ENCODE measurements at places on chromosomes 2 and 18.

DNA sequence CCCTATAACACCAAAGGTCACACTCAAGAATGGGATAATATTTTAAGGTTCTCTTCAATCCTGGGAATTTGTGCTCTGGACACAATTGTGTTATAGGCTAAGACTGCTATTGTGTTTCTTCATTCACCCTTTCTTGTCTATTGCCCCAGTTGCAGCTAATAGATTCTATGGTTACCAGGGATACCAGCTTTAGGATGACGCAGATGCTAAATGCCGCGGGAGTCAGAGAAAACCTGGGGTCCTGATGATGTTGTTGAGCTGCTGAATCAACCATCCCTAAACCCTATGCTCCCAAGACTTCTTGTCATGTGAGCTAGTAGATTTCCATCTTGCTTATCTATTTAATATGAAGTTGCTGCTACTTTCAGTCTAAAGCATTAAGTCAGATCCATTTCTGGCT lies 5.4 kb downstream of the CRYGD start:
- no peak for DNase-seq

- no peak for DNase-seq
Observed at GRCh38 chr2:112077814-112078213, 22.7 kb downstream of the TMEM87B start.

- DNase-seq: no peak
Observed at GRCh38 chr2:127700527-127701192, 637 bp upstream of the SFT2D3 start.

DNA sequence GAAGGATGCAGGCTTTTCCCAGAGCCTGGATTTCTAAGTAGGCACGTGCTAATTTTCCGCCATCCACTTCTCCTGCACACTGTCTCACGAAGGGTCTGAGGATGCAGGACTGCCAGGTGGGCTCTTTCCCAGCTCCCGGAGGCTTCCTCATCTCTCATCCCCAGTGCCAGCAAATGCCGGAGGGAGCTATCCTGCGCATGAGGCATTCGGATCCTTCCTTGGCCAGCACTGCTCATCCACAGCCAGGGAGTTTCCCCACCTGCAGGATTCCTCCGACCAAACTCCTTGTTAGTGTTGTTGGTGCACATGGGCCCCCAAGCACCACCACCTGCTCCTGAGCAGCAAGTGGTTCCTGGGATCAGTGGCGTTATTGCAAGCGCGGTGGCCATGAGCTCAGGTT lies 5.0 kb downstream of the CNDP1 start:
- no peak for DNase-seq

DNA sequence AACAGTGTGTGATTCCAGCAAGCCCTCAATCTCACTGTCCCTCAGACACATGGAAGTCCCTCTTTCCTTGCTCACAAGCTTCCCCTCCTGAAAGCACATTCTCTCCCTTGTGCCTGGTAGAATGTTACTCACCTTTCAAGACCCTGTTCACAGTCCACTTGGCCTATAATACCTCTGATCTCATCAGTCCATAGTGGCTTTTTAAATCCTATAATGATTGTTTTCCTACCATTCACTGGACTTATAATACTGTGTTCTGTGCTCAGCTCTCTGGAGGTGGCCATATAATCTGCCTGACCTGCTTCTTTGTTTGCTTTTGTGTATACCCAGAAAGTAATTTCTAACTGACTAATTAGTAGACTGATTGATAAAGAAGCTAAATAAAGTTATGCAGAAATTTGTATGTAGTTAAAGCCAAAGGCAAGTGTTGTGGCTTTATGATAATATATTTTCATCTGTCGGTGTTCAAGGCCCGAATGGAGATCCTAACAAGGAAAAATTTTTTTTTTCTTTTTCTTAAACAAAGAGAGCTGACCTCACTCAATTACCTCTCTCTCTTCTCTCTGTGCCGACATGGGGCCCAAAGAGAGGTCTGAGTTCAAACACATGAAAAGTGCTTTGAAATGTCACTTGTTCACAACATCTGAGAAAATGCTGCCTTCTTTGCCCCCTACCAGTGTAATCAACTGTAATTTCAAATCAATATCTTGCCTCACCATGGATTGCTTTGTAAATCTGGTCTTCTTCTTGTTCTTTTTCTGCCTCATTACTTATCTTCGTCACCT lies 1033.0 kb upstream of the PIK3C3 start:
- DNase-seq: no peak

DNA sequence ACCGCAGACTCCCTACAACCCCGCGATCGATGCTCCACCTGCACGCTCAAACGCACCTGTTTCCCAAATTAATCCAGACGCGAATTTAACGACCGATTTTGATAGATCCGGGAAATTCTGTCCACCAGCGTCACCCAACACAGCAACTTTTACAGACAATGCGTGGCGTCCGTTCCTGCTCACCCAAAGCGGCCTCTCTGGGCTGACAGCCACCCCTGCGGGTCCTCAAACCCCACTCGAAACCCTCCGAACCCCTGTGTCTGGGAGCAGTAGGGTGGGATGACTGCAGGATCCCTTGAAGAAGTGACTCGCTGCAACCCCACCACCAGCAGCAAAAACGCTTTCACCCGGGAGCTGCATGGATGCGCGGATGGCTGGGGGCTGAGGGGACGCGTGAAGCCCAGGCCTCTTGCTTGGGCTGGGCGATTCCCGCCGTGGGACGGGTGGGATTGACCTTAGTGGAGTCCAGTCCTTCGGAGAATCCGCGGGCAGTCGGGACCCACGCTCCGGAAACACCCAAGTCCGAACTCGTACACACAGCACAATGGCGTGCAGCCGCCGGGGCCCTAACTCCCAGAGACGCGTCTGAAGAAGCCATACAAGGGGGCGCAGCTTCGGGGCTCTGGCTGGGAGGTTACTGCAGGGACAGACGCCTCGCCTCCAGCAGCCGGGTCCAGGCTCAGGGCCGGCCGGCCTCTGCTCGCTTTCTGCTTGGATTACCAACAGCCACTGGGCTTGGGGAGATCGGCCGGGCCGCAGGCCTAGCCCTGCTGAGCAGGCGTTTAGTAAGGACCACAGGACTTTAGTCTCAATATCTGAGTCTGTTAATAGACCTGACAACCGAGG lies 31.1 kb upstream of the ATP6V1B1 start:
- DNase-seq: no peak

- DNase-seq: no peak
Observed at GRCh38 chr2:58291726-58292438, 50.8 kb upstream of the FANCL start.

- DNase-seq: peak; percentile 8
Observed at GRCh38 chr2:16665748-16666448, at the start of gene CYRIA. Gene CYRIA (minus strand): TSS chr2:16665834. CDS start chr2:16588119, 77,715 bp downstream.

GRCh38 chr2:134167015-134167414 lies 86.9 kb upstream of the MGAT5 start:
- DNase-seq: no peak

DNA sequence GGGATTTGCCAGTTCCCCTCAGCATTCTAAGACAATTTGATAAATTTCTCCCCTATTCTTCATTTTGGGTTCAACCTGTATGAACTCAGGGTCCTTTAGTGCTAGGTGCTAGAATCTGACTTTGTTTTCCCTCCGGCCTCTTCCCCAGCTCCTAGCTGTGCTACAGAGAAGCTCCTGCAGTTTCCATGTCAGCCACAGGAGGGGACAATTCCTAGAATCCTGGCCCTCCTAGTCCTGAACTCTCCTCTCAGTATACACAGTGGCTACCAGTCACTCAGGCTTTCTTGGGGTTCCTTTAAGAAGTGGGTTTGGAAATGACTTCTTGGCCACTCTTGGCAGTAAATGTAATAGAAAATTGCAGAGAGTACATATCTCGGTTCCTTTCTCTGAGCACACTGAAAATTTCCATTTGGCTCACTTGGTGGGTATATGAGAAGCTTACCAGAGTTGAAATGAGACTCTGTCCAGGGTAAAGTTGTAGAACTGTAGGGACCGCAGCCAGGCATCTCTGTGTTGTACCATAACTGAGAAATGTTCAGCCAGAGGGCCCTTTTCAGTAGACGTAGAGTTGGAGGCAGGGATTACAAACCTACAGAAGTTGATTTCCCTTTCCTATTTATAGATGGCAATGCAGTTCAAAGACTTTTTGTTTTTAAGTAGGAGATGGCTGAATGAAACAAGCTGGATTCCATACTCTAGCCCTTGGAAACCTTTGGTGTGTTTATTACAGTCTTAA lies 5.0 kb upstream of the CHST10 start:
- no peak for DNase-seq

DNA sequence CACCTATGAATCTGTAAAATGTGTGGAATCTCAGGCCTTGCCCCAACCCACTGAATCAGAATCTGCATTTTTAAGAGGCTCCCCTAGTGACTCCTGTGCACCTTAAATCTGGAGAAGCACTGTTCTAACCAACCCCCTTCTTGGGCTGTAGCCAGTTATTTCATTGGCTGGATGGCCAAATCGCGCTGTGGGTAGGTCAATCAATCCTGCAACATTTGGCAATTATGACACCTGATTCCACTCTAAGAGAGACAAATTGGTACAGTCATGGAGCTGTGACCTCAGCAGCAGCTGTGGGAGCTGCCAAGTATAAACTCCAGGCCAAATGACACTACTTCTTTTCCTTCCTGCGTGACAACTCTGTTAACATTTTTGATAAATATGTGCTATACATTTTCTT lies 208.7 kb downstream of the CLIP4 start:
- DNase-seq: no peak

- no peak for DNase-seq
Observed at GRCh38 chr18:33611525-33612135, 33.6 kb downstream of the ASXL3 start.

DNA sequence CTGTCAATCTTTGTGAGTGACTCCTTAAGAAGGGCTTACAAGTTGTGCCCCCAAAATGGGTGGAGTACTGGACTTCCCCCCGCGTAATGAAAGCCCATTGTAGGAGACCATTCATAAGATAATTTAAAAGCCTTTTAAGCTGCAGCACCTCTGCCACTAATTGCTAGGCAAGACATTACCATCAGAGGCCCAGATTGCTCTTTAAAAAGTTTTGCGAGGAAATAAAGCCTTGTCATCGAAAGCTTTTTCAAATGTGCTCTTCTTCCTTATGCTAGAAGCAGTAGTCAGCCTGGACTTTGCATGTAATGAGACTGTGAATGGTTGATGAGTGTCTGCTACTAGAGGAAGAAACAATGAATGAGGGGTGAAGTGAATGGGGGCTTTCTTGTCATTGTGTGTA lies 345.3 kb upstream of the CDH2 start:
- no peak for DNase-seq

DNA sequence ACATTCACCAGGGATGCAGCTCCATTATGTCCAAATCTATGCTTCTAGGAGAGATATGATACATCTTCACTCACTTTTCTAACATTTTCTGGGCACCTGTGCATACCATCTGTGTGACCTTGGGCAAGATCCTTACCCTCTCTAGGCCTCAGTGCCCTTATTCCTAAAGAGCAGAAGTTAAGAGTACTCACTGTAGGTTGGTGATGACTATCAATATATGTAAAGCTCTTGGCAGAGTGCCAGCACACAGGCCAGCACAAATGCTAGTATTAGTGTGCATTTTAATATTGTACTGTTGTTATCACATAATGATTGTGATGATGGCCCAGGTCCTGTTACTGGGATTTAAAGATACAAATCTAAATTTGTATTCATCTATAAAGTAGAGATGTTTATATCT lies 199.2 kb downstream of the RAD51AP2 start:
- no peak for DNase-seq

DNA sequence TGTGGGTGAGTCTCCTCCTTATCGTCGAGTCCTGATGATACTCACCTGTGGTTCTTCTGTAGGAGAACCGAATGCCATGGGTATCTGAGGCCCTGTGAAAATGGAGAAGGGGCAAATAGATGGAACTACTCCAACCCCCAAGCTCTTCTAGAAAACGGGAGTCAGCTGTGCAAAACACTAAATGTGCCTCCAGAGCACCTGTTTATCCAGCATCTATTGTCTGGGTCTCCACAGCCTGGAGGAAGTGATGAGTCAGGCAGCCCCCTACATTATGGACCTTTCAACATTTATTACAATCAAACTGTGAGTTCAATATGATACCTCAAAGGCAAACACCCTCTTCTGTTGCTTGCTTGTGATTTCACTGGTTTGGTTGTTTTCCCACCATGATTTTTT lies 9.8 kb upstream of the LRRFIP1 start:
- no peak for DNase-seq

- DNase-seq: no peak
Observed at GRCh38 chr2:70995426-70995729, 705 bp upstream of the TEX261 start.

GRCh38 chr2:3460156-3460555 lies 59.2 kb downstream of the ADI1 start:
- DNase-seq: no peak

DNA sequence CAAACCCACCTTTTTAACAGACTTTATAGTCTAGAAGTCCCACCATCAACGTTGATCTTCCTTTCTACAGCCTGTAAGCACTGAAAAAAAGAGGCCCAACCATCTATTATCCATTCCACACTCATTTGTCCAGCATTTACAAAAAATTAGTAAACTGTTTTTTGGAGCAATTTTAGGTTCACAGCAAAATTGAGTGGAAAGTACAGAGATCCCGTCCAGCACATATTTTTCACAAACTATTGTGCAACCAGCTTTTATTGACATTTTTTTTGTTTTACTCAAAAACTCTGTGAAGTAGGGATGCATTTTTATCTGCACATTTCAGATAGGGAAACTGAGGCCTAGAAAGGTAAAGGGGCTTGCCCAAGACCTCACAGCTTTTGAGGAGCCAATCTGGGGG lies 68.6 kb downstream of the TNP1 start:
- no peak for DNase-seq

GRCh38 chr2:228542277-228542676 lies 360.8 kb upstream of the SPHKAP start:
- no peak for DNase-seq

DNA sequence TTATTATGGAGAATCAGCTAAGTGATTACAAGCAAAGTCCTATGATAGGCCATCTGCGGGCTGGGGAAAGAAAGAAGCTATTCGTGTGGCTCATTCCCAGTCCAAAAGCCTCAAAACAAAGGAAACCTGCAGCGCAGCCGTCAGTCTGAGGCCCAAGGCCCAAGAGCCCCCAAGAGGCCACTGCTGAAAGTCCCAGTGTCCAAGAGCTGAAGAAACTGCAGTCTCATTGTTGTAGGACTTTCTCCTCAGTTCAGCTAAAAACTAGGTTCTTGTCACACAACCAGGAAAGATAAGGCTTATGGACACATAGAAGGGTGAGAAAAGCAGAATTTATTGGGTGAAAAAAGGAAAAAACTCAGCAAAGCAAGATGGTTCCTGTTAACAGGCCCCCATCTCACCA lies 143.2 kb downstream of the RHBDD1 start:
- no peak for DNase-seq

- DNase-seq: no peak
Observed at GRCh38 chr2:99670768-99671734, 181.2 kb upstream of the REV1 start.
